ENCODE measurements at places on chromosomes 12 and 14.

DNA sequence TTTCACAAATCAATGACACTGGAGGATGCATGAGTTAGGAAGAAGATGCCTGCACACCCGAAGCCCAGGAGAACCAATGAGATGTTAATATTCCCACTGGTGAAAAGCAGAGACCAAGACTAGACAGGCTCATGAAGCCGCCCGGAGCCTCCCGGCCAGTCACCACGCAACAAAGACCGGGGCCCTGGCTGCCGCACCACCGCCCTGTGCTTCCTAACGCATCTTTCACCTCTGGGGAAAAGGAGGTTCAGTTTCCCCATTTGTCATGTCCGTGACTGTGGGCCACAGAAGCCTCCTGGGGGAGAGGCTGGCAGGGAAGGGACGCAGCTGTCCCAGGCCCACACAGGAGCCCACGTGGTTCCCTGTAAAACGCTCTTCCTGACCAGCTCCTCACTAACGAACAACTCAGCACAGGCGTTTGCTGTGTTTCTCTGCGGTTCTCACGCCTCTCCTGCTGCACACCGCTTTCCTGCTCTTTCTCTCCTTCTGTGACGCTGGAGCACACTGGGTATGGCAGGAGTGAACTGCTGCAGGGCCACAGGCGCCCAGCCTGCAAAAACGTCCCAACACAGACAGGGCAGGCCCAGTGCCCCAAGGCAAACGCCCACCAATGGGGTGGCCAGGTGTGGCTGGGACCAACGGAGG lies 10.8 kb downstream of the RIMBP2 start:
- DNase-seq = no peak

- no peak for DNase-seq
Observed at GRCh38 chr14:94344389-94344788, 21.3 kb upstream of the SERPINA6 start.

DNA sequence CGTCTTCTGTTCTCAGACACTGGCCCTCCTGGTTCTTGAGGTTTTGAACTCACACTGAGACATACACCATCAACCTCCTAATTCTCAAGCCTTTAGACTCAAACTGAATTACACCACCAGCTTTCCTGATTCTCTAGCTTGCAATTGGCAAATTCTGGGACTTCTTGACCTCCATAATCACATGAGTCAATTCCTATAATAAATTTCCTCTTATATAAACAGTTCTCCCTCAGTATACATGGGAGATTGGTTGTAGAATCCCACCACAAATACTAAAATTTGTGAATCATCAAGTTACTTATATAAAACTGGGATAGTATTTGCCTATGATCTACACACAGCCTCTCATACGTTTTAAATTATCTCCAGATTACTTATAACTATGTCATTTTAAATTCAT lies 162.2 kb downstream of the DIO2 start:
- DNase-seq = no peak

DNA sequence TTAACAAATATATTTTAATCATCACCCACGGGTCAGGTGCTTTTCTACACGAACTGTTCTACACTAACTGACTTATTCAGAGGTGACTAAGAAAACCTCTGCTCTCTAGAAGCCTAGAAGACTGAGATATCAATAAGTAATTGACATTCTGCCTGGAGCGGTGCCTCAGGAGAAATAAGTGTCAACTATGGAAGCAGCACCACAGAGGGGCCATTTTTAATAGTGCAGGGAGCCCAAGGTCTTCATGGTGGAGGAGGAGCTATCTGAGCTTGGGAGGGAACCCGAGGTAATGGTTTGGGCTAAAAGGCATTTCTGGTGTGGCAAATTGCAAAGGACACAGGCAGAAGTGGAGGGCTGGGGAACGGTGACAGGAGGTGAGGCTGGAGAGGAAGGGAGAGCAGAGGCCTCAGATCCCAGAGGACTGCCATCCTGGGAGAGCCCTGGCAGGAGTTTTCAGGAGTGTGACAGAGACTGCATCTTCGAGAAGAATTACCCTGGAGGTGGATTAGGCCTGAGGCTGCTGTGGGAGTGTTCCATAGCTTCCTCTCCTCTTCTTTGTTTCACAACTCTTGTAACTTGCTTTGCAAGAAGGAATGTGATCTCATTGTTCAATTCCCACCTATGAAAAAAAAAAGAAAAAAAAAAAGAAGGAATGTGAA lies 123.1 kb downstream of the NPAS3 start:
- DNase-seq = no peak

GRCh38 chr12:1884651-1885050 lies 33.8 kb downstream of the CACNA2D4 start:
- DNase-seq = no peak

DNA sequence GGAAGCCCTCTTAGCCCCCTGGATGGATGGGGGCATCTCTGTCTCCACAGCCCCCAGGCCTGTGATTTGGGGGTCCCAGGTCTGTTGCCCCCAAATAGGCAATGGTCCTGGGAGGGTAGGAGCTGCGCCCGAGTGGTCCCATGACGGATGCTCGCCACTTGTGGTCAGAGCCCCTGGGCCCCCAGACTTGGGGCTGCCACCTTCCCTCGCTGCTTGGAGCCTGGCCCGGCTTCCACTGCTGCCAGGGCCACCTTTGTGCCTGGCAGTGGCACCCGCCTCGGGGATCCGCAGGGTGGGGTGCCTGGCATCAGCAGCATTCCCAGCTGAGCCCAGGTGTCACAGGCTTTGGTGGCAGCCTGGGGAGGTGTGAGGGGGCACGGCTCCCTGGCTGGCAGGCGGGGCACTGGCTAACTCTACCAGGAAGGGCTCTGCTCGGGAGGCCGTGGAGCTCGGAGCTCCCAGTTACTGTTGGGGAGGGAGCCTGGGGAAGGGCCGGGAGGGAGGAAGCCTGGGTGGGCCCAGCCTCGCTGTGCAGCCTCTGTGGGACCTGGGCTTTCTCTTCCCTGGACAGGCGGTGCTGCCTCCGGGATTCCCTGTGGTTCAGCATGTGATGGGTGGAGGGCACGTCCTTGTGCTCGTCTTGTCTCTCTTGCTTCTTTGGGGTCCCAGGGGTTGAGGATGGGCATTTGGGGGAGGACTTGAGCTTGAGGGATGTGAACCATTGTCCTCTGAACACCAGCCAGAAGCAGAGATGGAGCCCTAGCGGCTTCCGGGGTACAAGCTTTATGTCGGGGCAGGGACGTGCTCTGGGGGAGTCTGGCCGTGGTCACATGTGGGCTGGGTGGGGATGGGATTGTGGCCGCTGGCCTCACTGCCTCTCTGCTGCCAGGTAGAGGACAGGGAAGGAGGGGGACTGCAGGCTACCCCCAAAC lies 5.4 kb downstream of the KIF26A start:
- DNase-seq = no peak

- DNase-seq = no peak
Observed at GRCh38 chr14:30864934-30865333, 9.4 kb upstream of the COCH start.

- DNase-seq = no peak
Observed at GRCh38 chr14:38210587-38211216, 3.0 kb downstream of the SSTR1 start.

DNA sequence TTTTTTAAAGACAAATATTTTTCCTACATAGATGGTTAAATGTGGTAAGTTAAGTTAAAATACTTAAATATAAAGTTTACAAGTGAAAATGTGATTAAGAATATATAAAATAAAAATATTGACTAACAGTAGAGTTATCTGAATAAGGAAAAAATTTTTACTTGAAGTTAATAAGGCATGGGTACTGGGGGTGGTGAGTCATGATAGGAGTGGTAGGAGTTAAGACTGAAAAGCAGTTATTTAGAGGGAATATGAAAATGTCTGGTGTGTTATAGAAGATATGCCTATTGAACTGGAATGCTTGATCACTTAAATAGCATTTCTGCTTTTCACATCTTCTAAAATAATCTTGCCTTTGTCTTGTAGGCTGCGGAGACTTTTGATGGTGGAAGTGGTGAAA lies 68.7 kb downstream of the CCDC91 start:
- no peak for DNase-seq

GRCh38 chr14:22487941-22488340 lies 101.1 kb downstream of the DAD1 start:
- DNase-seq = peak; percentile 55

DNA sequence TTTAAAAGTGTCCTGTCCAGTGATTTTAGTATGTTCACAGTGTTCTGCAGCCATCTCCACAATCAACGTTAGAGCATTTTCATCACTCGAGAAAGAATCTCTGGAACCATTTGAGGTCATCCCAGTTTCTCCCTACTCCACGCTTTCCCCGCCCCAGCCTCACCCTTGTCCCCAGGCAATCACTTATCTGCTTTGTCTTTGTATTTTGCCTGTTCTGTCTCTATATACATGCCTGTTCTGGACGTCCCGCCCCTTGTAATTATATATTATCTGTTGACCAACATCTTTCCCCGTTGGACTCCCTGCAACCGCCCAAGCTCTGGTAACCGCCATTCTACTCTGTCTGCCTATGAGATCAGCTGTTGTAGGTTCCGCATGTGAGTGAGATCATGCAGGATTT lies 21.5 kb upstream of the ASPG start:
- DNase-seq = no peak

DNA sequence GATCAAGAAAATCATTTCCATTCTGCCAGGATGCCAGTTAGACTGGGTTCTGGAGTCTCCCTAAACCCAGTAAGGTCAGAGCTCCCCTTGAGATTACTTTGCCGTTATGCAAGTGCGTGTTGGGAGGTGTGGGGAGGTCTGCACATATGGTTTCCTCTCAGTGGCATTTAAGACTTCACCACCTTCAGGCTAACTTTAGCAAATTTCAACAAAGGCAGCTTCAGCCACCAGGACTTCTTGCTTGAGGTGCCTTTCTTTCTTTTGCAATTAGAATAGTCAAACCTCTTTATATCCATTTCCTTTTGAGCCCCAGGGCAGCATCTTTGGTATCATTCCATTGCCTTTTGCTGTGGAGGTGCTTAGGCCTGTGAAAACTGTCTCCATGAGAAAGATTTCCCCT lies 117.2 kb upstream of the CCND2 start:
- DNase-seq = no peak

- no peak for DNase-seq
Observed at GRCh38 chr12:127675936-127676335, 591.0 kb upstream of the TMEM132C start.
